ENCODE measurements at places on chromosomes 1 and 21.
A peak's percentile ranks its signal among the peaks of the same experiment; 100 is the strongest.

DNA sequence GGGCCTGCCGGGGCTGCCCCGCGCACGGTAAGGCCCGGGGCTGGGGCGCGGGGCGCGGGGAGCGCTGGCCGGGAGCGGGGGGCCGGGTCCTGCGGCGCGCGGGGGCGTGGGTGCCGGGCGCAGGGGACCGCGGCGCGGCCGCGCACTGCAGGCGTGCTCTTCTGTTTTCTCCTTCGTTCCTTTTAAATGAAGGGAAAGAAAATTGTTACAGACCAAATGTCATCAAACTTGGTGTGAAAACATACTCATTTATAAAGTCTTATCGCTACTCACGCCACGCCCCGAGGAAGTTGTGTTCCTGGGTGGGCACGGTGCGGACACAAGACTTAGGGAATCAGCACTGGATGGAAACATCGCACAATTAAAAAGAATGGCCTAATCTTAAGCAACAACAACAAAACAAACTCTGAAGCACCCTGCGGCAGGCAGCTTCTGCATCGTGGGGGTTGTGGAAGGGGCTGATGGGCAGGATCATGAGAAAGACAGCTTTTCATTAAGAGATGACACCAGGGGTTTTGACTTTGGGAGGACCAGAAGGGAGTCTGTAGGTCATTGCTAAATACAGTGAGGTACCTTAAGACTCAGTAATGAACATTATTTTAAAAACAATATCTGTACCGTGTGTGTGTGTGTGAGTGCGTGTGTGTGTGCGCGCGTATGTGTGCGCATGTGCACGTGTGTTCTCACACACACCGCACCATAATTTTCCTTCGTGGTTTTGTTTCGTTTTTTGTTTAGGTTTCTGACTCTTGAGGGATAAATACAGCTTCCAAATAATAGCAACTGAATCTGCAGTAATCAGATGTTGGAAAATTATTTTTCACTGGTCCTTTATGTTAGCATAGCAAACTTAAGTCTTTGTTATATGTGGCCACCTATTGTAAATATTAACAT lies 548 bp downstream of the B3GALT5 start:
- DNase-seq = no peak

- DNase-seq = no peak
These were observed 23.6 kb upstream of the CTH start for GRCh38 chr1:70387507-70387906.

GRCh38 chr21:17476006-17476405 lies 36.8 kb upstream of the CXADR start:
- no peak for DNase-seq

DNA sequence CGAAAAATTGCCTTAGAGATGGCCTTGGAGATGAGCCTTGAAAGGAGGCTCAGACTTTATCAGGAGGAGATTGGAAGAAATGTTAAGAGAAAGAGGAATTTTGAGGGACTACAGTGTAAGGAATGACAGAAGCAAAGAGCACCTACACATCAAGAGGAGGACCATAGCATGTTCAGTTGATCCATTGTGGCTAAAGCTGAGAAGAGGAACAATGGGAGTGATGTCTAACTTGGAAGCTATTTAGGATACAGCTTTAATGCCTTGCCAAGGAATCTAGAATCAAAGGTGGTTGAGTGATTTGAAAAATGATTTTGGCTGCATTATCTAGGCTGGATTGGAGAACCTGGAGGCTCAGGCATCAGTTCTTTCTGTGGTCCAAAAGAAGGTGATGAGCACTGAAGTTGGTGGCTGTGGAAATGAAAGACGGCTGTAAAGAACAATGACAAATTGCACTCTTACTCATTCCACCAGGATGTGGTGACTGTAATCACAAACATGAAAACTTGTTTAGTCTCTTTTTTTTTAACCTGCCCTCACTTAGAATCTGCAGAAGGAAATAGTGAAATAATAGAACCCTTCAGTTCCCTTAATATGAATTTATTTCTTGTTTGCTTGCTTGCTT lies 11.3 kb downstream of the FAM20B start:
- no peak for DNase-seq

GRCh38 chr1:246382589-246383238 lies 124.4 kb downstream of the SMYD3 start:
- no peak for DNase-seq

- DNase-seq = no peak
These were observed 169.3 kb upstream of the CACNA1E start for GRCh38 chr1:181314010-181314409.

DNA sequence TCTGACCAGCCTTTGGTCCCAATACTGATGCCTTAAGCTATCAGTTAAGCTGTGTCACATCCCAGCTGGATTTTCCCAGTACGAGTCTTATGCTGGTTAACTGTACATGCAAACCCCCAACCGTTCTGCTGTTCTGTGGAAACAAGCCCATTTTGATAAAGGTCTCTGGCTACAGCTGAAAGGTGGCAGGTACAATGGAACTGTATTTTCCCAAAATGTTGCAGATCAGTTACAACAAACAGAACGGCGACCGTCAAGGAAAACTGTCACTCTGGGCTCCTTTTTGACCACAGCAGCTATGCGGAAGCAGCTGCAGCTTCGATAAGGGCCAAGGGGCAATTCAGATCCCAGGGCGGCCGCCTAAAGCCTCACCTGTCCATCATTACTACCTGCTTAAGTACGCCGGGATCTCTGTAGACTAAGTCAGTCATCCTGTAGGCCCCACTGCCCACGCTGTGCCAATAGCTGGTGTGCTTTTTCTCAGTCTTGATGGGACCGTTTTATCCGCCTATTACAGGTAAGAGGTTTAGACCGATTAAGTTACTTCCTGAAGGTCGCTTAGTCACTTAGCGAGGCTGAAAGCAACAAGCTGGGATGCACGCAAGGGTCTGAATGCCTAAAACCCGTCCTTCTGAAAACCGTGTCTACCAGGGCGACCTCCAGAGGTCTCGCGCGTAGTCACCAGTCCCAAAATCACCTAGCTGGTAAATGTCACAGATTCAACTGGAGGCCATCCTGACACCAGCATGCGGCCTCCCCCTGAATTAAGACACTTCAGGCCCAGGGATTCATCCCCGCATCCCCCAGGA lies 11.1 kb upstream of the RAB42 start:
- peak; percentile 67 for DNase-seq
